Ureter (tissue), 1 donor: ENCODE measurements at places on chromosomes 3 and 15.

DNA sequence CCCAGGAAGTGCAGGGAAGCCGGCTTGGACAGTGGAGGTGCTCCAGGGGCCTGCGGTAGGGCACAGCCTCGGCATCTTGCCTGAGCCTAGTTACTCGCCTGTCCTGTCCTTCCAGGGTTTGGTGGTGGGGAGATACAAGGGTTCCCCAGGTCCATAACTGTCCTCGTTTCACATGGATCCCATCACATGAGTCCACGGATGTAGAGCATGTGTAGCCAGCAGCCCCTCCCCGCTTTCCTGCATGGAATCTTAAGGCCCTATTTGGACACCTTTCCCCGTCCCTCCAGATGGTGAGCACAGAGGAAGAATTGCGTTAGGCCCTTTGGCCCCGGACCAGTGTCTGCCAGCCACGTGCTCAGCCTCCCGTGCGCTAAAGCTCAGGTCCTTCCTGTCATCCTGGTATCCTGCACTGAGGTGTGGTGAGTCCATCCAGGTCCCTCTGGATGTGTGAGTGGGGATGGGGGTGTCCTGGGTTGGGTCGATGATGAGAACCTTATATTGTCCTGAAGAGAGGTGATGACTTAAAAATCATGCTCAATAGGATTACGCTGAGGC, 230.4 kb downstream of the SNRPN start:
- no peak for DNase-seq

DNA sequence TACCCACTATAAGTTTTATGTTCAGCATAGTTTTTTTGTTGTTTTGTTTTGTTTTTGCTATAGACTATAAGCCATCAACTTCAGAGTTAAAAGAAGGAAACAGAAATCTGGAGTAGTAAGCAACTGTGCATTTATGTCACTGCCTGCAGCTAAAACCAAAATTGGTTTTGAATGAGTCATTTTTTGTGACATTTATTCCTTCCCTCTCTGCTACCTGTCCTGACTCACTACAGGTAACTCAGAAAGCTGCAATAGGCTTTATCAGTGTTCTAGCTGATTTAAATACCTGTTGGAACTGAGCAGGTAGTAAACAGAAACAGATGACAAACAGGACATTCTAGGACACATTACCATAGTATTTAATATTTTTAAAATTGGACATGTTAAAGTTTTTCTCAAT, 393.3 kb upstream of the WNT5A start:
- no peak for DNase-seq

- no peak for DNase-seq
These were observed 69.1 kb downstream of the PEX5L start for GRCh38 chr3:179967622-179968021.

DNA sequence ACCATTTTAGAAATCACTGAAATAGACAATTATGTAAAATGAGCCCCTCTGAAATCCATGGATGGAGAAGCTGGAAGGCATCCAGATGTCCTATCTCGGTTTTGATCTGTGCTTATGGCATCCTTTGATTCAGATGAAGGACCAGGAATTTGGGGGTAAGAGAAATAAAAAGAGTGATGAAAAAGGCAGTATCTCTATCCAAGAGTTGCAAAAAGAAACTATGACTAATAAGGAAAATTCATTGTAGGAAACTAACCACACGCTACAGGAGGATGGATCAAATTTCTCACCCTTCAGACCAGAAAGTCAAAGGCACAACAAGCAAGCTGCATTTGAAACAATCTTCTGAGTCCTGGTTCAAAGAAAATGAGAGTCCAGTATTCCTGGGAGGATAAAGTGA, 34.8 kb downstream of the SRGAP3 start:
- no peak for DNase-seq

DNA sequence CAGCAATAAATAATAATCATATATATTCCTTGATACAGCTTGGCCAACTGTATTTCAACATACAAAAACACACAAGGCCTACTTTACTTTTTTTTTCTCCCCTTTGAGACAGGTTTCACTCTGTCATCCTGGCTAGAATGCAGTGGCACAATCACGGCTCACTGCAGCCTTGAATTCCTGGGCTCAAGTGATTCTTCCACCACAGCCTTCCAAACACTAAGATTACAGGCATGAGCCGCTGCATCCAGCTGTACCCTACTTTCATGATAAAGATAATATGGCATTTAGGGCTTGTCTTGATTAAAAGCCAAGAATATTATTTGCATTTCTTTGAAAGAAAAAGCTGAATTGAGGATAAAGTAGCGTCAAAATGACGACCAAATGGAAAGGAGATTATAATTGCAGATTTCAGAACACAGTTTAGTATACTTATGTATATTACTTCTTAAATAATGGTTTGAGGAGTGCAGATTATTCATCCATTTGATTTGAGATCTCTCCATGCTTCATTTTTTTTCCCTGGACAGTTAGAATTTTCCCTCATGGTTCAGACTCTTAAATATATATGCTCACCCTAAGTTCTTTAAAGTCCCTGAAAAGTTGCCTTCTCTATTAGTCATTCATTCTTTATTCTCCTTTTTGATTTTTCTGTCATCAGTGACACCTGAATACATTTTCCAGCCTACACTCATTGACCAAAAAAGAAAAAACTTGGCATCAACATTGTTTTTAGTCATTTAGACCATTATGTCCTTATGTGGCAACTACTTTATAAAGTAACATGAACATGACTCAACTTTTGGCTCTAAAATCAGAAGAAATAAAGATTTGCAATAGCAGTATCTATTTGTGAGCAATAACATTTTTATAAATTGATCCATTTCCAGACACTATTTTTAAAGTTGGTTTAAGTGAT, 48.5 kb upstream of the MLF1 start:
- DNase-seq = no peak

DNA sequence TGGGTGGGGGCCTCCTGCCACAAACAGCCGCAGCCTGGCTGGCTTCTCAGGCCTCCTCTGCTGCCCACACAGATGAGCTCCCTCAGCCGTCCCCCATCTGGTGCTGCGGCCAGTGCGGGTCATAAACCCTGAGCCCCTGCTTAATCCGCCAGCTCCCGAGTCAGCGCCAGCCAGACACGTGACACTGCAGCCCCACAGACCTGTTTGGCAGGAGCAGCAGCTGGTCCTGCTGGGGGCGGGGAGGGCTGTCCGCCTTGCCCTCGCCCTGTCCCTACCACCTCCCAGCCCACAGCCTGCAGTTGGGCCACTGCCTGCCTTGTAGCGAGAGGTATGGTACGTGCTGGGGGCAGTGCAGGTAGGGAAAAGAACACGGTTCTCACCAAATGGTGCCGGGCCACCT, 86.2 kb downstream of the IQSEC1 start:
- no peak for DNase-seq

DNA sequence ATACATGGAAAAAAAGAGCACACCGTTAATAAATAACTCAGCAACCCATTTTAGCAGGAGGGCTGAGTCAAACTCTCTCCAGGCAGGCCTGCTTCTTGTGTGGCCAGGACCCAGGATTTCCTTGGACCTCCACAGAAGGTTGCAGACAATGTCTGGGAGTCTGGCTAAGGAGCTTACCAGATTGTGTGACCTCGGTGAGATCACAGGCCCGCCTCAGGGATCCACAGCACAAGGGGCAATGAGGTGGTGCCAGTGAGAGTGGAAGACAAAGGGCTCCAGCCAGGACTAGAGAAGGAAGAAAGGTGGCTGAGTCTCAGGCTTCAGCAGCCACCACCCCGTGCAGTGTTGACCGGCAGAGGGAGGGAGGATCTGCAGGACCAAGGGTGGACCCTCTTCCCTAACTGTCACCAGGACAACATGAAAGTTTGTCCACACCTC, 32.2 kb upstream of the SEC22A start:
- DNase-seq = no peak

DNA sequence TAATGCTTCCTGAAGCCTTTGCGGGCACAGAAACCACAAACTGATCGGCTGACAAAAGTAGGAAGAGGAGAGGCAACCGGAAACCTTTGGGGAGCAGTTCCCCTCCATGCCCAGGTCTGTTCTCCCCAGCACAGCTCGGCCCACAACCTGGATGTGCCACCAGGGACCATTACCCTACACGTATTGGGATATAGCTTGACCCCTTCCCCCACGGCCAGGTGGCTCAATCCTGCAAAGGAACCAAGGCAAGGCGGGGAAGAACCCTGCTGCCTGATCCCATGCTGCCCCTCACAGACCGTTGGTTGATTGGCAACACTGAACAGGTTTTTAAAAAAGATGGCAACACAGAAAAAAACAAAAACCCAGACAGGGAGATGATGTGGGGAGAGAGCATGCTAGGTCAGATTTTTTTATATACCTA, 19.7 kb upstream of the TCAIM start:
- DNase-seq = no peak

- peak; percentile 59 for DNase-seq
These were observed 790 bp downstream of the RAB5A start for GRCh38 chr3:19947549-19948225.

- no peak for DNase-seq
These were observed 120.5 kb upstream of the THRB start for GRCh38 chr3:24615177-24615576.

GRCh38 chr3:186784820-186785494, 1.6 kb downstream of the EIF4A2 start:
- no peak for DNase-seq

GRCh38 chr3:354432-354831, 157.9 kb downstream of the CHL1 start:
- DNase-seq = no peak

DNA sequence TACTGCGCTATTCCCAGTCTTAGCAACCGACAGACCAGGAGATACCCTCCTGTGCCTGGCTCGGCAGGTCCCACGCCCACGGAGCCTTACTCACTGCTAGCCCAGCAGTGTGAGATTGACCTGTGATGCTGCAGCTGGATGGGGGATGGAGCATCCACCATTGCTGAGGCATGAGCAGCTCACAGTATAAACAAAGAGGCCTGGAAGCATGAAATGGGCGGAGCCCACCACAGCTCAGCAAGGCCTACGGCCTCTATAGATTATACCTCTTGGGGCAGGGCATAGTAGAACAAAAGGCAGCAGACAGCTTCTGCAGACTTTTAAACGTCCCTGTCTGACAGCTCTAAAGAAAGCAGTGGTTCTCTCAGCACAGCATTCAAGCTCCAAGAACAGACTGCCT, 160.3 kb downstream of the ANXA2 start:
- no peak for DNase-seq

- DNase-seq = no peak
These were observed 33.5 kb upstream of the PTPN23 start for GRCh38 chr3:47347217-47347801.

DNA sequence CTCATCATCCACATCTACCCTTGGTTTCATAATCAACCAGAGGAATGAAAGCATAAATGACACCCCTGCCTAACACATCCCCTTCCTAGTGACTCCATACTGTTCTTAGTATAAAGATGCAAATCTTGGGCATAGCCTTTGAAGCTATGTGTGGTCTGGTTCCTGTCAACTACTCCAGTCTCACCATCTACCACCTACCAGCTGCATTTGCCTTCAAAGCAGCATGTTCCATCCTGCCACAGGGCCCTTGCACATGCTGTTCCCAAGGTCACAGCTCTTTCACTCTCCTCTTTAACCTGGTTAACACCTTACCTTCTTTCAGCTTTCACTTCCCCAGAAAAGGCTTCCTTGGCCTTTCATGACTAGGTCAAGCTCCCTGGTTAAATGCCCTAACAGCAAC, 62.3 kb upstream of the ARHGEF3 start:
- no peak for DNase-seq

GRCh38 chr3:158094235-158095110, 11.7 kb downstream of the SHOX2 start:
- no peak for DNase-seq

- no peak for DNase-seq
These were observed 18.9 kb upstream of the MLF1 start for GRCh38 chr3:158552124-158552523.

DNA sequence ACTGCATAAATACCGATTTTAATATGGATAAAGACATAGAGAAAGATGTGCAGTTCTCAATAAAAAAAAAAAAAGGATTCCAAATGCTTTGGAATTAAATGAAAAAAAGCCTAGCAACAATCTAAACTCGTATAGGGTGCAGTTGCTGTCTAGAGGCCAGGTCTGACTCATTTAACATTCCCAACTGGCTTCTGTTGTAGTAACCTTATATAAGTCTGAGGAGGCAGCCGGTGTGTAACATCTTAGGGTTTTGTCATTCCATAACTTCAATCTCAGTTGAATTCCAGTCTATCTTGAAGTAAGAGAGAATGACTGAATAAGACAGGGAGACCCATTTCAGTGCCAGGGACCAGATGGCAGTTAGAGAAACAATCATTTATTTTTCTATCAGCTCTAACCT, 6.5 kb downstream of the PDCD10 start:
- no peak for DNase-seq

DNA sequence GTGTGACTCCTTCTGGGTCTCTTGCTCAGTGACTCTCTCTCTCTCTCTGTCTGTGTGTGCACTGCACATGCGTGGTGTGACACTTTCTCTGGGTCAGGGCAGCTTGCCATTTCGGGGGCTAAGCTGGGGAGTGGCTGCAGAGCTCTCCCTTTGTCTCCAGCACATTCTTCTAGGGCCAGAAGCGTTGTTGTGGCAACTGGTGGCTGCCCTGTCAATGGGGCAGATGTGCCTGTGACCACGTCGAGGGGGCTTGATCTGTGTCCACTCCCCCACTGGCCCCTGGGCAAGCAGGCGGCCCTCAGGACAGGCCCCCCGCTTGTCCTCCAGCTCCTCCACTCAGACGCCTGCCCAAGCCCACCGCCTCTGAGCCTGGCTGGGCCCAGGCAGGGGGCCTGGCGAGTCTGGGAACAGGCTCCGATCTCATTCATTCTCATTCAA, 67.8 kb downstream of the WNT7A start:
- no peak for DNase-seq

GRCh38 chr15:68386587-68387288, 45.2 kb downstream of the ITGA11 start:
- DNase-seq = peak; percentile 24

DNA sequence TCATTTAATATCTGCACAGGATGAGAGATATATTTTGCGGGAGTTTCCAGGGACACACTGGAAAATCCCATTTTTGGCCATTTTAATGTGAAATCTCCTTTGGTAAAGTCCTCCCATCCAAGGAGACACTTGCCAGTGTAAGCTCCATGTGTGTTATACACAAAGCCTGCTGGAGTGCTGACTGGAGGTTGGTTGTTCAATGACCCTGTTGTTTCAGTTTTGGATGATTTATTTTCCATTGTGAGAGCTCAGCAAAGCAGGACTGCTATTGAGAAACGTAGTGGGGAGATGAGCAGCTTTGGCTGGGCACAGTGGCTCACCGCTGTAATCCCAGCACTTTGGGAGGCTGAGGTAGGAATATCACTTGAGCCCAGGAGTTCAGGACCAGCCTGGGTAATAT, 127.7 kb downstream of the NUP210 start:
- DNase-seq = no peak

DNA sequence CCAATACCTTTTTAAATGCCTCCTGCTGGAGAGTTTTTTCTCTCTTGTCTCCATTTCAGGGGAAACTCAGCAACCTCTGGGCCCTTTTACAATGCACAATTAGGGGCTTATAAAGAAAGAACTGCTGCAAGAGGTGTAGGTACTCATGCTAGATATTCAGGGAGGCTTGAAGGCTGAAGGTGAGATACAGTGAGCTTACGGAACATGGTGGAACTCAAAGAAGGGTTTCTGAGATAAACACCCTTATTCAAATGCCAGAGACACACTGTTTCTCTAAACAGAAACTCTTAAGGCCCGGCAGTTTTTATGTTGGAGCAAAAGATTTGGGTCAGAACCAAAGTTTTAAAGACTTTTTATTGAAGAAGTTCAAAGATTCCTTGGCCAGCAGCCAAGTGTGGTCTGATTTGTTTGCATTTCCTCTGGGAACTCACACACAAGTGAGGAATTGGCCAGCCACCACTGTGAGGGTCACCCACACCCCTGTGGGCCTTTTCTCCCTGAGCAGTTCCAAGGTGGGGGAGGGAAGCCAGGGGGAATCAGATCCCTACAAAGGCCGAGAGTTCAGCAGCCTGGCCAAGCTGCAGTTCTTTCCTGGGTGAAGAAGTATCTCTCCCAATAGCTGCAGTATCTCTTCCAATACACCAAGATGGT, 47.8 kb downstream of the TNFAIP8L3 start:
- DNase-seq = peak; percentile 74
